Stimulated activated CD4-positive, alpha-beta T cell treated with anti-CD3 and anti-CD28 coated beads, Interleukin-15, amount 100 ng/mL, for 1 hour (primary cell): ENCODE measurements at places on chromosomes 3 and 15.

GRCh38 chr15:74612677-74613076 lies 3.0 kb upstream of the CLK3 start:
- no peak for DNase-seq

DNA sequence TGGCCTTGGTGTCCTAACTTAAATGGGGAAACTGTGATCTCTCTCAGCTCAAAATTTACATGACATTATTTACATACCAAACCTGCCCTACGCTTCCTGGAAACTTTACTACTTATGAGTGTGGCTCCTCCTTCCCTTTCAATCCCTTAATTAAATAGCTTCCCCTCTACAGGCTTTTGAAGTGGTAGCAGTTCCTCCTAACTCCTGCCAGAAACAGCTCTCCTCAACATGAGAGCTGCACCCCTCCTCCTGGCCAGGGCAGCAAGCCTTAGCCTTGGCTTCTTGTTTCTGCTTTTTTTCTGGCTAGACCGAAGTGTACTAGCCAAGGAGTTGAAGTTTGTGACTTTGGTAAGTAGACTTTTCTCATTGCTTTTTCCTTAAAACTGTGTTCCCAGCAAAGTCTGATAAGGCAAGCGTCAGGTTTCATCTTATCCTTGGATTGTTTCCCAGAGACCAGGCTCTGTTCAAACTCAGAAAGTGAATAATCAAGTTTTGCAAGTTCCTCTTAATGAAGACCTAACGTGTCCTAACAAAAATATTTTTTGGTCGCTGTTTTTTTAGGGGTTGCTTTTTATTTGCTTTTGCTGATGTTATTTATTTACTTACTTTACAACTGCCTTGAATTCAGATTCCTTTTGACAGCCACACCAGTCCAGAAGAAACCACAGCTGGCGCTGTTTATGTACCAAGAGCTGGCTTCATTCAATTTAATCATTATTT lies at the start of gene ACP3:
ACP3 (plus strand) TSS at position 179 of the 720 bp plus-strand sequence; CDS start at position 229, 50 bp downstream.
- no peak for DNase-seq

DNA sequence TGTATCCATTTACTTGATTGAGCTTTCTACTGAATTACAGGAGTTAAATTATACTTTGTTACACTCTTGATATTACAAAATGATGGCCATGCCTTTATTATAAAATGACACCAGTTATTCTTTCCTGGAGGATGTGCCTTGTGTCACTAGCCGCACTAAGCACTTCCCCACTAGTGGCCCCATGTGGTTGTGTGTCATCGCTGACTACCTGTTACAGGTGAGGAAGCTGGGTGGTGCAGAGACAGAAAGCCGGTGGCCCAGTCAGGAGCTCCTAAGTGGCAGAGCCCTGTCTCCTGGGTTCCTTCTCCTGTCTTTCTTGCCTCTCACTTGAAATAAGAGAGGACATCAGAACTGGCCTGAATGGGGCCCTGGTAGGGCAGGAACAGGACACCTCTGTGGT lies 96.8 kb downstream of the IGF1R start:
- no peak for DNase-seq

- DNase-seq = no peak
Measured at GRCh38 chr3:12286927-12287726, 1.7 kb upstream of the PPARG start.

GRCh38 chr3:53816425-53816824 lies 29.8 kb downstream of the CHDH start:
- DNase-seq = no peak

GRCh38 chr15:57205996-57206395 lies 170.3 kb upstream of the CGNL1 start:
- no peak for DNase-seq
